ENCODE measurements at places on chromosomes 12 and 14.

DNA sequence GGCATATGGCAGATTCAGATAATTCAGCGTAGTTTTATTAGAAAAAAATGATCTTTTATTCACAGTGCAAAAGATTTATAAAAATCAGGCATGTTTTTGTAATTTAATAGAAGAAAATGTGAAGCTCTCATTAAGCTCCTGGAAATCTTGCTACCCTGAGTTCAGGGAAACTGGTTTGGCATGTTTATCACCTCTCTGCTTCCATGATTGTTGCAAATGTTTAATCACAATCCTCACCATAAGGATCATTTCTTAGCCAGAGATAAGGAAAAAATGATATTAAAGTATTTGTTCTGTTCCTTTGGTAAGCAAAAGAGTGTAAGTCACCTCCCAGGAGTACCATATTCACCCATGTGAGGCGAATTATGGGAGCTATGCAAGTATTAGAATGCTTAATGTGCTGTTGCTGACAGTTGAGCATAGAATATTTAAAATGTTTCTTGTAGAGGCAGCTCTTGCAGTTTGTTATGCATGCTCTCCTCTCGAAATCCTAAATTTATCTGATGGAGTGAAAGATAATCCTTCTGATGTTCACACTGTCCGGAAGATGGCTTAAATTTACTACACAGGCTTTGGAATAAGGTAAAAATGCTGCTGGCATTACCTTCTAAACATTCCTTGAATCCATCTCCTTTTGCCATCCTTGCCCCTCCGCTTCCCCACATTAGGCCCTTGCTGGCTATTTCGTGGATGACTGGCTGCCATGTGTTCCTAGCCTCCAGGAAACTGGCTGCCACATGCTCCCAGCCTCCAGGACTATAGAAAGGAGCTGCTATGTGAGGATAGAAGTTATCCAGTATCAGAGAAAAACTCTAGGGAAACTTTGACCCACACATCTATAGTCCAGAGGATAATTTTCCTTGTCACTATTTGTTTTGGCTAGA is 115.8 kb upstream of the CCDC198 start:
- DNase-seq, result no peak

DNA sequence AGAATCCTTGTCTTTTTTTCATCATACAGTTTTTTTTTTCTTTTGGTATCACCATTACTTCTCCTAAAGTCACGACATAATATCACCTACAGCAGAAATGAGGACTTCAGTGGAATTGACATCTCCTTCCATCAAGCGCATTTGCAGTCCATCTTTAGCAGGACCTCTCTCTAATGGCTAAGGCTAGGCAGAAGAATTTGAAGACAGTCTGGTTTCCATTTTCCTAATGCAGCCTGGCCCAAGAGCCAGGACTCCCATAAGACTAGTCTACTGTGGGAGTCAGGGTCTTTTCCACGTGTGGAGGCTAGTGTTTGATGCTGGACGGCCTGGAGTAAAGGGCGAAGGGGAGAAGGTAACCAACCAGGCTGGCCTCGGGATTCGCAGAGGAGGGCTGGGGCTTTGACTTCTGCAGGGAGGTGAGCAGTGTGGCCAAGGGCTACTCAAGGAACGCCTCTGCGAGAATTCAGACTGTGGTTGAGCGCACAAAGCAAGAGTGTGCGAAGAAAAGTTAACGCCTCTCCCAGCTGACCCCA is 769 bp upstream of the ZNF740 start:
- DNase-seq, result no peak

- DNase-seq, result no peak
These were observed 320.2 kb upstream of the SFSWAP start for GRCh38 chr12:131390412-131391334.

GRCh38 chr12:75820848-75821578 is 210.6 kb downstream of the PHLDA1 start:
- DNase-seq, result no peak

DNA sequence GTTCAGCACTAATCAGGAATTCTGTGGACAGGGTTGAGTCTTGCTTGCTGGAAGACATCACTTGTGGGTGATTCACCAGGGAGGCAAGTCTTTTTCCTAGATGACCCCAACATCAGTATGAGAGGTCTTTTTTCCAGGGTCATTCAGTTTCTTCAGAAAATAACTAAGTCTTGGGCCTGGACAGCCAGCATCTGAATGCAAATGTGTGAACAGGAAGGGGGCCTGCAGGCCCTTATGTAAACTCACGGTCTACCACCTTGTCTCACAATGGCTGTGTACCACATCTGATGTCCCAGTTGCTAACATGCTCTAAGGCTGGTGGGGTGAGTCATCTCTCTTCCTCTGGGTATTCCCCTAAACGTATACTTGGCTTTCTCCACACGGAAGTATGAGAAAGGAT is 79.2 kb downstream of the HECTD4 start:
- no peak for DNase-seq

GRCh38 chr12:113222730-113223531 is 1.7 kb downstream of the TPCN1 start:
- no peak for DNase-seq

GRCh38 chr14:87869619-87870583 is 123.1 kb downstream of the GALC start:
- no peak for DNase-seq
